ENCODE measurements at places on chromosomes 13 and 19.

DNA sequence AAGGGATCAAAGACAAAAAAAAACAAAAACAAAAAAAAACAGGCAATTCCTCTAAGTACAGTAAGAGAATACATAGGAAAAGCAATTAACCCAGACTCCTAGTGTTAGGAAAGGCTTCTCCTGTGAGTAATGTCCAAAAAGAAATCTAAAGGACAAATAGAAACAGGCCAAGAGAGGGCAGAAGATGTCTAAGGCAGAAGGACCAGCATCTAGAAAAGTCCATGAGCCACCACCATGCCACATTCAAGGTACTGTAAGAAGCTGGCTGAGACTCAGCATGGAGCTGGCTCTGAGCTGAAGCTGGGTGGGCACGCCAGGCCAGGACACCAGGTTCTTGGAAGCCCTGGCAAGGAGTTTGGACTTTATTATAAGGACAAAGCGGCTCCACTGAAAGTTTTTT is 118.1 kb upstream of the FRY start:
- no peak for DNase-seq

DNA sequence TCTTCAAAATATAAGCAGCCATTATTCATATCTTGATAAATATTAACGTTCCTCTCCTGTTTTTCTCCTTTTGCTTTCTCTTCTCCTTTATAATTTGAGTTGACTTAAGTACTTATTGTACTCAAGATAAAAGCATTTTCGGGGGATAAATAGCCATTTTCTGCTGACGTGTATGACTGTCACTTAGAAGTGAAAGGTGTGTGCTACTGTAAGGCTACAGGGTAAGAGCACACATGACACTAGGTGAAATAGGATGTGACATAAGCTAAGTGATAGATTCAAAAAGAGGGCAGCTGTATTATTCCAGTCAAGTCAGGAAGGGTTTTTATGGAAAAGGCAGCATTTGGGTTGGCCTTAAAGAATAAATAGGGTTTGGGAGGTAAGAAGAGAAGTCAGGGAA is 128.5 kb downstream of the GPC6 start:
- no peak for DNase-seq

GRCh38 chr19:42480335-42481095 is 37.8 kb upstream of the CXCL17 start:
- DNase-seq: no peak

- DNase-seq: peak; percentile 74
Measured at GRCh38 chr19:39430675-39431593, 4.8 kb downstream of the RPS16 start.

DNA sequence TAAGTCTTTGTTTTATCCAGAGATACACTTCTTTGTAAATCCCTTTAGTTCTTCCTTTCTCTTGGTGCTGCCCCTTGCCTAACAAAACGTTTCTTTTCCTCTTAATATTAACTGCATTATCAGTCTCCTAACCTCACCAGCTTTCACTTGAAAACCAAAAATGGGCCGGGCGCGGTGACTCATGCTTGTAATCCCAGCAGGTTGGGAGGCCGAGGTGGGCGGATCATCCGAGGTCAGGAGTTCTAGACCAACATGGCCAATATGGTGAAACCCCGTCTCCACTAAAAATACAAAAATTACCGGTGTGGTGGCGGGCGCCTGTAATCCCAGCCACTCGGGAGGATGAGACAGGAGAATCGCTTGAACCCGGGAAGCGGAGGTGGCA is 329.8 kb upstream of the MIR17HG start:
- peak; percentile 37 for DNase-seq

All from GM23338 (cell line).